ENCODE measurements at places on chromosomes 4 and X.

DNA sequence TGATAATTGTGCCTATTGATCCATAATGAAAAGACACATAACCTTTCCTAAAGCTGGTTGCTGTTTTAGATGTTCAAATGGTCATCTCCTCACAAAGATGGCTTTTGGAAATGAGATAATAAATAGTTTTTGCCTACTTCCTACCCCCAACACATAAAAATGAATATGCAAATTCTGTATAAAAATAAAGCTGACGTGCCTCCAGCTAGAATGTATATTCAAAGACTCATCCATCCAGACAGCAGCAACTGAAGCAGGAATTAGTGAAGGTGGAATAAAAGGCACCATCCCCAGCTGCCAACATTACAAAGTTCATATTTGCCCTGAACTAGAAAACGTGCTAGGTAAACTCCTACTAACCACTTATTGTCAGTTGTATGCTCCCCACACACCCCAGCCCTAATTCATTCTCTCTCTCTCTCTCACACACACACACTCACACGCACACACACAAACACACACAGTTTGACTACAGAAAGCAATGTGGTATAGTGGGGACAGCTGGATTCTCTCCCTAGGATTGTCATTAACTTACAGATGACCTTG lies 53.6 kb downstream of the PCDH19 start:
- no peak overlapping the region for H3K27ac ChIP-seq
- no peak for DNase-seq
- no peak overlapping the region for H3K4me3 ChIP-seq
- no peaks in the 10 kb centered on the region for H3K27me3 ChIP-seq
- peaks cover 7% of the 10 kb centered on the region for H3K4me1 ChIP-seq
- H3K36me3 ChIP-seq, result no peaks in the 10 kb centered on the region

DNA sequence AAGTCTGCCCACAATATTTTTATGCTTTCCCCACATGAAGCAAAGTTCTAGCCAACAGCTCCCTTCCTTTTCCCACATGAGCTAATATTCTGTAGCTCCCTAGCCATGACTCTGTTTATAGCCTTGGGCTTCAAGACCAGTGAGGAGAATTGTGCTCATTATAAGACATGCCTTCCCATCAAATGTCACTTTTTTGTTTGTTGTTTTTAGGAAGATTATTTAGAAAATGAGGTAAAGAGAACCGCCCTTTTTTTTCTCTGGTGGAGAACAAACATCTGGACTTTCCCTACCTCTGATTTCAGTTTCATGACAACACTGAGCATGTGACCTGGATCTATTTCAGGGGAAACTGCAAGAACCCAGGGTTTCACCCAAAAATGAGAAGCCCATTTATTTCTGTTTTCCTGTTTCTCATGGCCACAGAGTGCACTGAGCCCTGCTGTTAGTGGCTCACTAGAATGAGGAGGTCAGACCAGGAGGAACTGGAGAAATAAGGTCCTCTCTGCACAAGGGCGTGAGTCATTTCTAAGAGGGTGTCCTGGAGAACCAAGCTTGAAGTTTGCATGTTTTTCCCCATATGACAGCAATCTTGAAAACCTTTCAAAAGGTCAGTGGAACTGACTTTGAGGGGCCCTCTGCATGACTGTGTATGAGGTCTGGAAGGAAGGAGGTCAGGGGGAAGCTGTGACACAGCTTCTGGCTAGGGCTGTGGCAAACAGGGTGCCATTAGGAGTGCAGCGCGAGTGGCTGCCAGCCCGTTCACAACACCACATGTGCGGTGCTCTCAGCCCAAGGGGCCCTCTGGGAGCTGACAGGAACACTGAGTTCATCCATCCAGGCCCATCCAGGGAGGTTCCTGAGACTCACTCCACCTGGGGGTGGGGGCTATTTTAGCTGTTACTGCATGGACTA lies 55.2 kb downstream of the CHST7 start:
- no peak overlapping the region for H3K4me3 ChIP-seq
- no peaks in the 10 kb centered on the region for H3K36me3 ChIP-seq
- no peaks in the 10 kb centered on the region for H3K27me3 ChIP-seq
- H3K27ac ChIP-seq, result no peak overlapping the region

- no peaks in the 10 kb centered on the region for H3K27me3 ChIP-seq
- H3K4me3 ChIP-seq, result no peak overlapping the region
- no peaks in the 10 kb centered on the region for H3K4me1 ChIP-seq
- H3K27ac ChIP-seq, result no peak overlapping the region
- peaks cover 5% of the 10 kb centered on the region for H3K36me3 ChIP-seq
These were observed 94.7 kb upstream of the NAP1L5 start for GRCh38 chr4:88792268-88792781.

DNA sequence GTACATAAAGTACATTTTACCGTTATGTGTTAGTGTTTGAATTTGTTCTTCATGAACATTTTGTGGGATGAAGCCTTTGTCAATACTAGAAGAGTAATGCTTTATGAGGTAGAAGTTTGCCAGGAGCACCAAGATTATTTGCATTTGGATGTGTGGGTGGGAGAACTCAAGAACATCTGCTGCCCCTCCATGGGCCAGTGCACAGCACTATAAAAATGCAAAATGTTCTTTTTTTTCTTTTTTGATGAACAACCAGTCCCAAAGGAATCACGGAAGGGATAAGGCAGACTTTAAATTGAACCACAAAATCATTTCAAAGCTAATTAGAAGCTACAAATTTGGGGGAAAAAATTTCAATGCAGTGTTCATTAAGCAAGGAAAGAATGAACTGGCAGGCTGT lies 300.3 kb upstream of the NWD2 start:
- no peak overlapping the region for H3K27ac ChIP-seq
- H3K4me3 ChIP-seq, result no peak overlapping the region
- no peaks in the 10 kb centered on the region for H3K36me3 ChIP-seq
- no peak for DNase-seq
- no peaks in the 10 kb centered on the region for H3K27me3 ChIP-seq
- H3K4me1 ChIP-seq, result no peaks in the 10 kb centered on the region

- no peak overlapping the region for H3K27ac ChIP-seq
- no peaks in the 10 kb centered on the region for H3K4me1 ChIP-seq
- H3K4me3 ChIP-seq, result no peak overlapping the region
- peak; percentile 48 for DNase-seq
- no peaks in the 10 kb centered on the region for H3K27me3 ChIP-seq
- no peaks in the 10 kb centered on the region for H3K36me3 ChIP-seq
These were observed 93.0 kb downstream of the TSPAN7 start for GRCh38 chrX:38654302-38654701.

DNA sequence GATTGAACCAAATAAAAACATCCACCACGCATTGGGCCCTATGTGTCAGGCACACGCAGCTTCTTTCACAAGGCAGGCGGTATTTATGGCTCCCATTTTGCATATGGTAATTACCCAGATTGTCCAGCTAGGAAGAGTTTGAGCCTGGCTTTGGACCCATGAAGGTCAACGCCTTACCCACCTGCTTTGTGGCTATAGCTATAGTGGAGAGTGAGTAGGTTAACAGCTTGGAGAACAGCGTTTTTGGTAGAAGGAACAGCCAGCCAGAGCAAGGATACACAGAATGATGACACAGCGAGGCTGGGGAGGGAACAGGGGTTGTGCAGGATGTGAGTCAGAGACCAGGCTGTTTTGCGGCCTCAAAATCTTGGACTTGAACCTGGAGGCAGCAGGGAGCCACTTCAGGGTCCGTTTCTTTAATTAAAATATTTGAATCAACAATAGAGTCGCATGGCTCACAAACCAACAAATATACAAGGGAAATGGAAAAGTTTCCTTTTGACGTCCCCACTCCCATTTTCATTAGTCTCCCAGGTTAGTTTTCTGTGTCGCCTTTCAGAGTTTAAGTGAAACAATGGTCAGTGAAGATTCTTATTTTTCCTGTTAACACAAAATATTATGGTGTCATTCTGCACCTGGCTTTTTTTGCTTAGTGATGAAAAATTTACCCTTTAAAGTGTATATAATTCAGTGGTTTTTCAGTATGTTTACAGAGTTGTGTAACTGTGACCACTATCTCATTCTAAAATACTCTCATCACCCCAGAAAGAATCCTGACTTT lies 118.2 kb upstream of the STX18 start:
- DNase-seq, result peak; percentile 14
- H3K4me1 ChIP-seq, result 0 out of 2 replicates have a peak, but pooled peaks cover 3% of the 10 kb centered on the region
- no peaks in the 10 kb centered on the region for H3K36me3 ChIP-seq
- H3K27me3 ChIP-seq, result no peaks in the 10 kb centered on the region
- no peak overlapping the region for H3K27ac ChIP-seq

GRCh38 chrX:137428221-137428661 lies 137.7 kb upstream of the ZIC3 start:
- no peak for DNase-seq
- no peaks in the 10 kb centered on the region for H3K27me3 ChIP-seq
- H3K27ac ChIP-seq, result no peak overlapping the region
- H3K36me3 ChIP-seq, result no peaks in the 10 kb centered on the region

All from SJCRH30 (cell line).